ENCODE measurements at places on chromosomes 6 and 20.

- DNase-seq = no peak
Measured at GRCh38 chr6:21887231-21888185, 294.0 kb downstream of the SOX4 start.

DNA sequence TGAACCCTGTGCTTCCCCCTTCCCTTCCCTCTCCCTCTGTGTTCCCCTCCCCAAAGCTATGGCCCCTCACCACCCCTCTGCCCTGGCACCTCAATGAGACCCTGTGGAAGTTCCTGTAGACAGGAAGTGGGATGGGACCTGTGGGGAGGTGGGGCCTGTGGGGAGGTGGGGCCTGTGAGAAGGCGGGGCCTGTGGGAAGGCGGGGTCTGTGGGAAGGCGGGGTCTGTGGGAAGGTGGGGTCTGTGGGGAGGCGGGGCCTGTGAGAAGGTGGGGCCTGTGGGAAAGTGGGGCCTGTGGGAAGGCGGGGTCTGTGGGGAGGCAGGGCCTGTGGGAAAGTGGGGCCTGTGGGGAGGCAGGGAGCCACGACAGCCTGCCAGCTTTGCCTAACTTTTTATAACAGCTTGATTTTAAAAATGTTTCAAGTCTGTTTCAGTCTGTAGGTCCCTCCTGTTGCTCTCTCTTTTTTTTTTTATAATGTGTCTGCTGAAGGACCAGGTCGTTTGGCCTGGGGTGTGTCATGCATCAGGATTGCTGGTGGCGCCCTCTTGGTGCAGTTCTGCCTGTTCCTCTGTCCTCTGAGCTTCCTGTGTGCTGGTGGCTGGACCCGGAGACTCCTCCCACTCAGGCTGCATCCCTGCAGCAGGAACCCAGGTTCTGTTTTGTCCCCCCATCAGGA, 70.5 kb upstream of the SLCO4A1 start:
- DNase-seq = no peak

- DNase-seq = peak; percentile 62
Measured at GRCh38 chr6:158337332-158337731, 25.1 kb downstream of the TULP4 start.

GRCh38 chr20:25047766-25048165, 10.2 kb downstream of the ACSS1 start:
- no peak for DNase-seq

Data from esophagus muscularis mucosa (tissue), 4 donors.